ENCODE measurements at places on chromosomes 1 and 21.

DNA sequence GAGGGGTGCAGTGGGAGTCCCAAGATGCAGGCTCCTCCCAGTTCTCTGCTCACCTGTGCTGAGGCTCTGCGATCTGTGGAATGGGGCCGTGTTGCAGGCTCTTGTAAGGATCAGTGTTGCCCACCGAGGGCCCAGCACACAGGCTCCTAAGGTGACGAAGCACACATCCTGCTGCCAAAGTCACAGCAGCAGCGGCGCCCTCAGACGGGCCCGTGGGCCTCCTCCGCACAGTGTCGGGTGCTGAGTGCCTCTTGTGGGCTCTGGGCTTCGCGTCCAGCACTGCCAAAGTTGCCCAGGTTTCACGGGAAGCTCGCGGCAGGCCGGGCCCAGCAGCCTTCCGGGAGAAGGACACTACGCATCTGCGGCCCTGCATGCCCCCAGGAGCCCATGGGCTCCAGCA lies 72.1 kb upstream of the ABCG1 start:
- H3K4me3 ChIP-seq, result no peak overlapping the region
- DNase-seq, result no peak
- no peaks in the 10 kb centered on the region for H3K36me3 ChIP-seq
- H3K4me1 ChIP-seq, result peaks cover 10% of the 10 kb centered on the region
- no peaks in the 10 kb centered on the region for H3K27me3 ChIP-seq

DNA sequence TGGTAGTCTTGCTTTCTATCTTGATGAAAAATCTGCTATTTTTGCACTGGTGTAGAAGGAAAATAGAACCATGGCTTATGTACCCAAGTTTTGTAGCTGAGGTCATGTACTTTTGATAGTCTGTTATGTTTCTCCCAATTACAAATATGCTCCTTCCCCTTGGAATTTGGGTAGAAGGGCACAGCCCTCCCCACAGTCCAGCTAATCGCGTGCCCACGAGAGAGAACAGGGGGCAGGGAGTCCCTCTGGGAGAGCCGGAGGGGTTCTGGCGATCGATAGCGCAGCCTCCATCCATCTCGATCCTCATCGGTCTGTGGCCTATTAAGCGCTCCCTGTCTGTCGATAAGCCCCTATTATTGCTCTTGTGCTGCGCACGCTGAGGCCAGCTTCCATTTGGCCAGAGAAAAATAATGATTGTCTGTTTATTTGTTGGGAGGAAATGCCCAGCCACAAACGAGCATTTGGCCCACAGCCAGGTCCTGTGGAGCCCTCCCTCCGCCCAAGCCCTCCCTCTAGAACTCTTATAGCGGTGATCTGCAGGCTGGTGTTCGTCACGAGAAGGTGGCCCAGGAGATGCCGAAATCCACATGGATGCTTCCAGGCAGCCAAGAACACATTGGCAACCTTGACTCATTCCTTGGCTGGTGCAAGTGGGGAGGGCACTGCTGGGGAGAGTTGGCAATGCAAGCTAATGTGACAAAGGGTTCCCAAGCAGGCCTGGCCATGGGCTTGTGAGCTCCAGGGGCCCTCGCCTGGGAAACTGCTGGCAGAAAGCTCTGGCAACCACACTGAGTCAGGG lies 134.7 kb upstream of the TNR start:
- H3K36me3 ChIP-seq, result no peaks in the 10 kb centered on the region
- no peaks in the 10 kb centered on the region for H3K27me3 ChIP-seq
- H3K27ac ChIP-seq, result no peak overlapping the region
- no peak for DNase-seq
- no peaks in the 10 kb centered on the region for H3K4me1 ChIP-seq
- H3K4me3 ChIP-seq, result no peak overlapping the region

DNA sequence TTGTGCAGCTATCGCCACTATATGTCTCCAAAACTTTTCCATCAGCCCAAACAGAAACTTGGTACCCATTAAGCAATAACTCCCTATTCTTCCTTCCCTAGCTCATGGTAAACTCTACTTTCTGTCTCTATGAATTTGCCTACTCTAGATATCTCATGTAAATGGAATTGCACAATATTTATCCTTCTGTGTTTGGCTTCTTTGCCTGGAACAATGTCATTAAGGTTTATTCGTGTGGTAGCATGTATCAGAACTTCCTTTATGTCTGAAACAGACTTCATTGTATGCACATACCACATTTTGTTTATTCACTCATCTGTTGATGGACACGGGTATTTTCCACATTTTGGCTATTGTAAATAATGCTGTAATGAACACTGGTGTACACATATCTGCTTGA lies 40.7 kb upstream of the CD34 start:
- no peak overlapping the region for H3K4me3 ChIP-seq
- H3K27me3 ChIP-seq, result peaks cover 16% of the 10 kb centered on the region
- no peaks in the 10 kb centered on the region for H3K4me1 ChIP-seq

- H3K27ac ChIP-seq, result no peak overlapping the region
- H3K36me3 ChIP-seq, result no peaks in the 10 kb centered on the region
- H3K4me1 ChIP-seq, result peaks cover 5% of the 10 kb centered on the region
- no peak overlapping the region for H3K4me3 ChIP-seq
- H3K27me3 ChIP-seq, result peaks cover 4% of the 10 kb centered on the region
- no peak for DNase-seq
Observed at GRCh38 chr1:94792473-94793295, 27.5 kb upstream of the SLC44A3 start.

DNA sequence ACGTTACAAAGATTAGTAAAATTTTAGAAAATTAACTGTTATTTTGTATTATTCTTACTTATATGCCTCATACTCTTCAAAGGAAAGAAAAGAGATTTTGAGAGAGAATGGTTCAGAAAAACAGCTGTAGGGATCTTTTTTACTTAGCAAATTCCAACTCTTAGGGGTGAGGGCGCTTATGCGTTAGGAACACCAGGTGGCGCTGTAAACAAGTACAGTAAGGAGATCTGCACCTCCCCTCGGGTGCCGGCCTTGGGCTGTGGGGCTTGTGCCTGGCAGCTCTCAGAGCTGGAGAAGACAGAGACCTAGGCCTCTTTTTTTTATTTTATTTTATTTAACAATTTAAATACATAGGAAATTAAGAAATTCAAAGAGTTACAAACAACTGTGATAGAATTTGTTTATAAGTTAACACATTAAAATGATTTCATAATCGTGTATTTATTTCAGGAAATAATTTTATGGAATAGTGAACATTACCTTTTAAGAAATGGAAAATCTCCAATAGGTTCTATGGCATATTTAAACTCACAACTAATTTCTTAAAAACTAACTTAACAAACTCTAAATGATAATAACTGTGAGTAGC lies 32.6 kb downstream of the UTP25 start:
- peak; percentile 63 for DNase-seq
- H3K4me1 ChIP-seq, result no peaks in the 10 kb centered on the region
- H3K36me3 ChIP-seq, result peaks cover 5% of the 10 kb centered on the region
- no peak overlapping the region for H3K4me3 ChIP-seq
- H3K27me3 ChIP-seq, result peaks cover 8% of the 10 kb centered on the region

GRCh38 chr1:41242342-41243078 lies 404 bp upstream of the SCMH1 start:
- no peak for DNase-seq
- peaks cover 13% of the 10 kb centered on the region for H3K4me1 ChIP-seq
- H3K27ac ChIP-seq, result peak overlapping the region; percentile 75
- H3K27me3 ChIP-seq, result peaks cover 13% of the 10 kb centered on the region
- peak overlapping the region; percentile 77 for H3K4me3 ChIP-seq
- peaks cover 1% of the 10 kb centered on the region for H3K36me3 ChIP-seq

- no peaks in the 10 kb centered on the region for H3K36me3 ChIP-seq
- no peak overlapping the region for H3K4me3 ChIP-seq
- no peak for DNase-seq
Observed at GRCh38 chr1:47471163-47471562, 33.3 kb downstream of the FOXD2 start.

DNA sequence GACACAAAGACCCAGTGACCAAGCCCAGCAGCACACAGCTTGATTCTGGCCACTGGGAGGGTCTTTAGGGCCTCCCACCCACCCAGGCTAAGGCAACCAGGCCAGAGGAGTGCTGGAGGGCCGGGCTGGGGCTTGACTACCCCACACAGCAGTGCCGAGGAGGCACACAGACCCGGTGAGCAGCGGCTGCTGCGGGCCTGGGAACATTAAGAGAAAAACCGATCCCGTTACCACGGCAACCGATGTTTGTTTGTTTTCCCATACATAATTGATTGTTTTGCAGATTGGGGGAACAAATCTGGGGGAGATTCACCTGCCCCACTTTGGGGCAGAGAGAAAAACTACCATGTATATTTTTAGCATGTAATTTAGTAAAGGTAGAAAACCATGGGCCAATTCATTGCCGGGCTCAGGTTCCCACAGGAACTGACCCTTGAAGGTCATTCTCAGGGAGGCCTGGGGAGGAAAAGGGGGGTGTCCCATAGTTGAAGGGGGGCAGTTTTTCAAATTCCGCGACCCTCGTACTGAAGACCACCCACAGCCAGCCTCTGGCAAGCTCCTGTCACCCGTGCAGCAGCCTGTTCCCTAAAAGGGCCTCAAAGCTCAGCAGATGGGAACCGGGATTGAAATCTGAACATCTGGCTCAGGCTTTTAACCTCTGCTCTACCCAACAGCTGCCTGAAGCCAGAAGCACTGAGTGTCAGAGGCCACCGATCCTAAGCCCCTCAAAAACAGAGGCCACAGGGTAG lies 35.3 kb downstream of the CHD5 start:
- H3K36me3 ChIP-seq, result no peaks in the 10 kb centered on the region
- no peak for DNase-seq
- peaks cover 7% of the 10 kb centered on the region for H3K27me3 ChIP-seq
- H3K4me3 ChIP-seq, result no peak overlapping the region

DNA sequence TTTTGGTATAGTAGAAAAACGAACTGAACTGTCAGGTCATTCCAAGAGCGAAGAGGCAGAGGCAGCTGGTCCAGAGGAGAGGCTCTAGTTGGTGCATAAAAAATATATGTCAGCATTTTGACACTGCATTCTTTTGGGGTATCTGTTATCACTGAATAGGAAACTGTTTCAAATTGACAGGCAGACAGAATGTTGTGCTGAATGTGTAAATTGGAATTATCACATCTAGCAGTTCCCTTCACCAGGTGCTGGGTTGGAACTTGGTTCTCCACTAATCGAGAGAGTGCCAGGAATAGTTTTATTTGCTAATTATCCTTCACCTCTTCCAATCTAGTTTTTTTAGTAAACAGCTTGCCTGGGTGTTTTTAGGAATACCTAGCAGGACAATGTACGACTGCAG lies 52.2 kb downstream of the ADGRL2 start:
- no peak overlapping the region for H3K27ac ChIP-seq
- no peaks in the 10 kb centered on the region for H3K4me1 ChIP-seq

DNA sequence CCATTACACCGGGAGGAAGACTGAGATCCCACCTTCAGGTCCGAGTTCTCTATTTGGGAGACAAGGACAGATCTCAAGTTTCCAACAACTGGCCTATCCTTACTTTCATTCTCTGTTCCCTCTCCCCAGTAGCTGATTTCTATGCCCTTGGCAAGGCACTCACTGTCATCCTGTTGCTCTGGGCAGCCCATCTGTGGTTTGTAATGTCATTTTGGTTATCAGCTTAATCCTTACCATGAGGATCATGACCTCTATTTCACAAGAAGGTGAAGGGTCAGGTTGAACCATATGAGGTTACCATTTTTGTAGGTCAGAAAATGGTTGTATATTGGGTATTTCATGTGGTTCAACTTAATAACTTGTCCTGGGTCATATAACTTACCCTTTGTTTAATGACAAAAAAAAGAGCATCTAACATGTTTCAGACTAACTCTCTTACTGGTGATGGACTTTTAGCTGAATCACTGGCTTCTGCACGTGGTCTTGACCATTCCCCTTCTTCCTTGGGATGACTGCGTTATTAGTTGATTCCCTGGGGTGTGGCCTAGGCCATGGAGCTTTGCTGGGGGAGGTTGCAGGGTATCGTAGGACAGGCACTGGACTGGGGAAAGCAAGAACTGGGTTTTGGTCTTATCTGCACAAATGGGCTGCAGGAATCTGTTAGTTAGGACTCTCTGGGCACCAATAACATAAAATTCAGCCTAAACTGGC lies 120.2 kb downstream of the ACTL8 start:
- no peak overlapping the region for H3K4me3 ChIP-seq
- no peaks in the 10 kb centered on the region for H3K4me1 ChIP-seq
- H3K27me3 ChIP-seq, result peaks cover 5% of the 10 kb centered on the region
- DNase-seq, result no peak

GRCh38 chr1:235225299-235225698 lies 64.2 kb upstream of the RBM34 start:
- no peak overlapping the region for H3K4me3 ChIP-seq
- no peak overlapping the region for H3K27ac ChIP-seq
- no peak for DNase-seq
- no peaks in the 10 kb centered on the region for H3K27me3 ChIP-seq
- H3K4me1 ChIP-seq, result no peaks in the 10 kb centered on the region

DNA sequence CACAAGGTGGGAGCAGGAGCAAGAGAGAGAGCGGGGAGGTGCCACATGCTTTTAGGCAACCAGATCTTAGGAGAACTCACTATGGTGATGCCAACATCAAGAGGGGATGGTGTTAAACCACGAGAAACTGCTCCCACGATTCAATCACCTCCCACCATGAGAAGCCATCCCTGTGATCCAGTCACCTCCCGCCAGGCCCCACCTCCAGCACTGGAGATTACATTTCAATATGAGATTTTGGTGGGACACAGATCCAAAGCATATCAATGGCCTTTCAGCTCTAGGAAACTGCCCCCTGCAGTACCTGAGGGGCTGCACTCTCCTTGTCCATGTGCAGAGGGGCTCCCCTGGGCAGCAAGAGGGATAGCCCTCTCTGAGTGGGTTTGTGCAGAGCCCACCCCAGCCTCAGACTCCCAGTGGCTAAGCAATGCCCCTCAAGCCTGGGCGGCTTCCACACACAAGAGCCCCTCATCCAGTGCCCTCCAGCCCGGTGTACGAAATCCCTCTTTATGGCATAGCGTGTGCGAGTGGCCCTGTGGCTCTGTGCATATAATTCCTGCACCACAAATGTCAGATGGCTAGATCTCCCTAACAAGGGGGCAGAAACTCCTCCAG lies 15.5 kb upstream of the PRDM16 start:
- no peaks in the 10 kb centered on the region for H3K4me1 ChIP-seq
- H3K27me3 ChIP-seq, result peaks cover 4% of the 10 kb centered on the region
- no peak for DNase-seq
- no peaks in the 10 kb centered on the region for H3K36me3 ChIP-seq

DNA sequence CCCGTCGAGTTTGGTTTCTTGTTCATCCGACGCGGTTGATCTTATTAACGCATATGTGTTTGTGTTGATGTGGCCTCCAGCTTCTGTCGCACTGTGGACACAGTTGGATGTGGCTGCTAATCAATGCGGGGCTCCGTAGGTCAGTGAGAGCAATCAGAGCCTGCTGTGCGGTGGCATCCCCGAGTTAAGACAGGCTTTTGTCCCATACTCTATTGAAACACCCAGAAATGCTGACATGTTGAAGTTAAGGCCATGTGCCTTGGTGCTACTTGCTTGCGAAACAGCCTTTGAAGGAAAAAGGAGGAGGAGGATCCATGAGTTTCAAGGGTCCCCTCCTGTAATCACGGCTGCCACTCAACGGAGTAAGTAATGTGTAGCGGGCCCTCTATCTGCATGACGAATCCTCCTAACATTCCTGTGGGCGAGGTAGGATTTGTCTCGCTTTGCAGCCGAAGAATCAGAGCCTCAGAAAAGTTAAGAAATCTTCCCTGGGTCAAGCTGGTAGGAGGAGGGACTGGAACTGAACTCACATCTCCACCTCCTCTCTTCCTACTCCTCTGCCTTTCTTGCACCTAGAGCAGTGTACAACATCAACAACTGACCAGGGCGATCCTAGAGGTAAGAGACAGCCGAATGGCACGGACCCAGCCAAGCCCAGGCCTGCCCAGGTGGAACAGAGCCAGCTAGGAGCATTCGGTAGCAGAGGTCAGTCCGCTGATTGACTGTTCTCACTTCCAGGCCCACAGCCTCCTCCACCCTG lies 19.5 kb downstream of the PDE9A start:
- H3K27ac ChIP-seq, result no peak overlapping the region
- H3K4me3 ChIP-seq, result no peak overlapping the region
- H3K27me3 ChIP-seq, result no peaks in the 10 kb centered on the region
- H3K36me3 ChIP-seq, result no peaks in the 10 kb centered on the region
- H3K4me1 ChIP-seq, result peaks cover 7% of the 10 kb centered on the region
